ENCODE measurements at places on chromosomes 6 and 20.

- no peak for DNase-seq
Measured at GRCh38 chr6:64000818-64001491, 365.4 kb downstream of the PHF3 start.

DNA sequence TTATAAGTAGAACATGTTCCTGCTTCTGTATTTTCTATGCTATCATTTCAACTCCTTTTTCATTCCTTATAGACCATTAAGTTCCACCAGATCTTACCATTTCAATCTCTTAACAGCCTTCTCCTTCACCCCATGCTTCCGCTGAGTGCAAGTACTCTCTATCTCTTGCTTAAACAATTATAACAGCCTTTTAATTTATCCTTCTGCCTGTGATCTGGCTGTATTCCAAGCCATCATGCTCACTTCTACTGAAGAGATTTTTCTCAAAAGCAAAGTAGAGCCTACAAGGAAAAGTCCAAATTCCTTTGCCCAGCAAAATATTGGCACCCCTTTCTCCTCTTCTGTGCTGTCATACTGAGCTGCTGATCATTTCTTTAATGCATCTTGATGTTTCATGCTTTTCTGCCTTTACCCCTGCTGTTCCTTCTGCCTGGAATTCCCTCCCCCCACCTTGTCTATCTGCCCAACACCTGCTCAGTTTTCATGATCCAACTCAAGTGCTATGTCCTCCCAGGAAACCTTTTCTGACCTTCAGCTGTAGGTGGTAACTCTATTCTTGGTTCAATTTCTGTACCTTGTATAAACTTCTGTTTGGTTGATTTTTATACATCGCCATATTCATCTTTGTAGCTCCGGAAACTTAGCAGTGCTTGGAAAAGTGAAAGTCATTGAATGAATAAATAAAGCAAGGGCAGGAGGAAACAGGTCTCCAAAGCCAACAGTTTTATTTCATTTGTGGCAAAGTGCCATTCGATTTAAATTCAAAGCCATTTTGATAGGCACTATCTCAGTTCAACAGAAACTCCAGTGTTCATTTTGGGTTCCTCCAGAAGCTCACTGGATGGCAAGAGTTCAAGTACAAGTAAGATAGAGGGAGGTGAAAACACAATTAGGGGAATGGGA lies 10.5 kb upstream of the BMP2 start:
- DNase-seq: no peak

- DNase-seq: no peak
Measured at GRCh38 chr6:127298475-127298874, 31.8 kb downstream of the RNF146 start.

- DNase-seq: no peak
Measured at GRCh38 chr6:159017757-159018559, 18.0 kb upstream of the RSPH3 start.

GRCh38 chr6:149410557-149410956 lies 10.5 kb downstream of the SUMO4 start:
- DNase-seq: no peak

- no peak for DNase-seq
Measured at GRCh38 chr20:23118144-23118543, 32.0 kb upstream of the CD93 start.

GRCh38 chr20:36173451-36173933 lies 19.0 kb downstream of the EPB41L1 start:
- no peak for DNase-seq

GRCh38 chr6:51028276-51028675 lies 209.6 kb downstream of the TFAP2B start:
- no peak for DNase-seq

GRCh38 chr20:21161926-21162325 lies 36.0 kb downstream of the KIZ start:
- no peak for DNase-seq

GRCh38 chr6:35161776-35162607 lies 20.9 kb upstream of the TCP11 start:
- no peak for DNase-seq

DNA sequence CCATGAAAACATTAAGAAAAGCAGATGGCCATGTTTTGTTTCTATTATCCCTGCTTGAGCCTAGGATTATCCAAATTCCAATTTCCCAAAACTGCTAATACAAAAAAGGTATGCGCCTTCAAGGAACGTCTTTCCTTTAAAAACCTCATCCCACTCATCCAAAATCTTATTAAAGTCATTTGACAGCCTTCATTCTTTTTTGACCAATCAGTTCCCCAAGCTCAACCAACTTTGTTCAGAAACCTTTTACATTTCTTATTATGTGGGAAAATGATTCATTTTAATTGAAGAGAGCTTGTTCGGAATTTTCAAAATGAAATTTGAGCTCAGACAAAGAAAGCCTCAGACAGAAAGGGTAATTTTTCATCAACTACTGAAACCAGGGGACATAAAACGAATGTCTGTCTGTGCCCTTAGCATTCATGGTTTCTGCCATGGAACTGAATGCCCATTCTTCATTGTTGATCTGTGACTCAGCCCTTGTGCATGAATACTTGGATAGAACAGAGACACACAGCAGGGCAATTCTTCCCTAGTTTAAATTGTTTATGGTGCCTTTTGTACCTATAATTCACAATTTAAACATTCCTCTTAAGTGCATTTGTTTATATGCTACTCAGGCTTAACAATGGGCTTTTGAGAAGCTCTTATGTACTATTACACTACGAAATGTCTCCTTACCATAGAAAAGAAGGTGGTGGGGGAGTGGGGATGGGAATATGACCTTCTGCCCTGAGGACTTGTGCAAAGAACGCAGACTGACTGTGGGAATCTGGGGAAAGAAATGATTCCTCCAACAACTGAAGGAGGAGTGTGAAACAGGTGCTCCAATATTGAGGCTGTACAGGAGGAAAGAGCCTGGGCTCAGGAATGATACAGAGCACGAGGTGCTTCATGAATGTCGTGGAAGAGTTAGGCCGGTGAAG lies 49.8 kb upstream of the ERVFRD-1 start:
- no peak for DNase-seq

DNA sequence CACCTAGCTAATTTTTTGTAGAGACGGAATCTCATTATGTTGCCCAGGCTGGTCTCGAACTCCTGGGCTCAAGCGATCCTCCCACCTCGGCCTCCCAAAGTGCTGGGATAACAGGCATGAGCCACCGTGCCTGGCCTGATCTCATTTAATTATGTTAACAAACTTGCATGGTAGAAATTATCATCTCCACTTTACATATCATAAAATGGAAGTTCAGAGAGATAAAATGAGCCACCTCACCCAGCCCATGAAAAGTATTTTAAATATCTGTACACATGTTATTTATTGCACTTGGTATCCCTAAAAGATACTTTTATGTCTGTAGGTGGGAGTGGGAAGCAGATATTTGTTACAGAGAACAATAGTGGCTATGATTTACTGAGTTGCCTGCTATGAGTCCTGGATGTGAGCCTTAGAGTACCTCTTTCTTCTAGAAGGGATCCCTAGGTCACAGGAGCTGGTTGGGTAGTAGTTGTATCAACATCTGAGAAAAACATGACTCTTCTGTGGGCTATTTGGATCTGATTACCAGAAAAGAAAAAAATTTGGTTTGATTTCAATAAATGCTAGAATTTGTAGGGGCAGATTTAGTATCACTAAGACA lies 52.4 kb upstream of the EIF2S2 start:
- no peak for DNase-seq

DNA sequence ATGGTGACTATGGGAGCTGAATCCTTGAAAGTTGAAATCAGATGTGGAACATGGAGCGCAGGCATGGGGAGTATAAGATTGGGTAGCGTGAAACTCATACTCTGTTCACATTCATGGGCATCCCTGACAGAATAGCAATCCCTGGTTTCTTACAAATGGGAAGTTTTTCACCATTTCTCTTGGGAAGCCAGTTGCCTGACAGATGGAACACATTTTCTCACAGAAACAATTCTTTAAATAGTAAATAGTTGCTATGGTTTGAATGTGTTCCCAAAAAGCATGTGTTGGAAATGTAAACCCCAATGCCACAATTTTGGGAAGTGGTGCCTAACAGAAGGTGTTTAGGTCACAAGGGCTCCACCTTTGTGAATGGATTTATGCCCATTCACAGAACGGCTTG lies 262.8 kb upstream of the HS3ST5 start:
- no peak for DNase-seq

DNA sequence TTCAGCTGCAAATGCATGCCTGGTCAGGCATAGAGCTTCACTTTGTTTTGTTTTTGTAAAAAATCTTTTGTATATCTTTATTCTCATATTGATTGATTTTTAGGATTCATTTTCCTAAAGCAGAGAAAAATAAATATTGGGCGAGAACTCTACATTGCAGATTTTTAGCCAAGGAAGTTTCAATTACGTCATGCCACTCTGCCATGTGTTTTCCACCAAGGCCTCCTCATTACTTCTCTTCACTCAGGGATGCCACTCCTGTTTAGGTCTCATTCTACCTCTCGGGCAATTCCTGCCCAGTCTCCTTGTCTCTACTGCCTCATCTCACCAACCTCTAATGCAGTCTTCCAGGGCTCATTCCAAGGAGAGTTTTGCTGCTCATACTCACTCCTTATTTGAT lies 497.3 kb upstream of the SPTLC3 start:
- no peak for DNase-seq

GRCh38 chr6:144155529-144155928 lies 5.2 kb downstream of the STX11 start:
- no peak for DNase-seq

DNA sequence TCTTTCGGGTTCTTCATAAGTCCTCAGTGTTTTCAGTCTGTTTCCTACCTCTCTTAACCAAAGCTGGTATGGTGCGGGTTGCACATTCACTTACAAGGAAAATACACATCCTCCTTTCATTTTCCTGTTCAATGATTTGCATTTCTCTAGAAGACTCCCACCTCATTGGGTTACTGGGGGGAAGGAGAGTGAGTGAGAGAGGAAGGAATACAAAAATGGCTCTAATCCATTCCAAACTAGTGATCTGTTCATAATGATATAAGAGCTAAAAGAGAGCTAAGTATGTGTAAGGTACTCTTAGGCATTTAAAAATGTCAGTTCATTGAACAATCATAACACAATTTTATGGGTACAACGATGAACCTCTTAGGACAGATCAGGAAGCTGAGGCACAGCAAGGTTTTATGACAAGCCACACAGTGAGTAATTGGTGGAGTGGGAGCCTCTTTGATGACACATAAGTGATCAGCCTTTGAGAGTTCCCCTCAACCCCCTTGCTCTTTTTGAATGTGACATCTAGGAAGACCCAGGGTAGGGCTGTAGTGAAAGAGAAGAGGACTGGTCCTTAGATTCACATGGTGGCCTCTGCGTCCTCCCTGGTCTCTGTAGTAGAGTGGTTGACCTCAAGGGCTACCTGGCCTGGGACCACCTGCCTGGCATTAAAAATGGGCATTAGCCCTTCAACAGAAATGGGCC lies 328.4 kb upstream of the SOX4 start:
- no peak for DNase-seq

- DNase-seq: no peak
Measured at GRCh38 chr6:116412270-116412669, 41.5 kb downstream of the DSE start.

DNA sequence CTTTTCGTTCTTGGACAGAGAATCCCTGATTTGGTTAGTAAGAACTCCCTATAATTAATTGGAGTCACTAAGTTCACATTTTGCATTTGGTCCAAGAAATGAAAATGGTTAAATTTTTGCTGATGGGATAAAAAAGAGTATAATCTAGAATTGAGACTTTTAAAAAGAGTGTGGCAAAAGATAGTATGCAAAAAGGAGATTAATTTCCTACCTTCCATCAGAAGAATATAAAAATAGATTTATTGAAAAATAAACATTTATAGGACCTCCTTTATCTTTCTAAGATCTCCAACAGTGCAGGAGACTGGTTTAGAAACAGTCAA lies 105.5 kb upstream of the EEF1E1 start:
- DNase-seq: no peak

GRCh38 chr6:106084106-106084988 lies 1.8 kb upstream of the PRDM1 start:
- no peak for DNase-seq

GRCh38 chr6:159689001-159689400 lies 4.0 kb downstream of the SOD2 start:
- DNase-seq: no peak

DNA sequence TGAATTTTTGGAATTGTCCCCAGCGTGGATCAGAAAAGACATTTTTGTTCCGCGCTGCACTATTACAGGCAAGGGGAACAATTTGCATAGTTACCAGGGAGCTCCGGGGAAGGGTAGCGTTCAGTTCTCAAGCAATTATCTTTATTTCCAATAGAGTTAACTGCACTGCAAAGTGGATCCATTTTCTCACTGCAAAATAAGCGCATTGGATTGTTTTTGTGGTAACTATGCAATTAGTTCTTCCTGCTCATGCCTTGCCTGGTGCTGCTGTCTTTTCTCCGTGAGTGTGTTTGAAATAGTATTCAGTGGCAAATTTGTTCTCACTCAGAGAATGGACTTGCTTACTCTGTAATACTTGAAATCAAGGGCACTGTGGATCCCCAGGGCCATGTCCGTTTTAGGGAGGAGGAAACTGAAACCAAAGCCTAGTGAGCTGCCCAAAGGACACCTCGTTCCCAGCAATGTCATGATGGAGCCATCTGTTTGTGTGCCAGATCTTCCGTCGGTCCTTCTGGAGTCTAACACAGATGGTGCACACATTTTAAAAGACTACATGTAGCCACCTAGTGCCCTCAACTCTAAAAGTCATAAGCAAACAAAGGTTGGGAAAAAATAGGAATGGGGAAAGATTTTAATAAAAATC lies 7.4 kb upstream of the PCK1 start:
- DNase-seq: no peak

- DNase-seq: no peak
Measured at GRCh38 chr6:38517005-38517404, 122.7 kb downstream of the BTBD9 start.

- DNase-seq: no peak
Measured at GRCh38 chr20:47854687-47855212, 69.5 kb upstream of the SULF2 start.

DNA sequence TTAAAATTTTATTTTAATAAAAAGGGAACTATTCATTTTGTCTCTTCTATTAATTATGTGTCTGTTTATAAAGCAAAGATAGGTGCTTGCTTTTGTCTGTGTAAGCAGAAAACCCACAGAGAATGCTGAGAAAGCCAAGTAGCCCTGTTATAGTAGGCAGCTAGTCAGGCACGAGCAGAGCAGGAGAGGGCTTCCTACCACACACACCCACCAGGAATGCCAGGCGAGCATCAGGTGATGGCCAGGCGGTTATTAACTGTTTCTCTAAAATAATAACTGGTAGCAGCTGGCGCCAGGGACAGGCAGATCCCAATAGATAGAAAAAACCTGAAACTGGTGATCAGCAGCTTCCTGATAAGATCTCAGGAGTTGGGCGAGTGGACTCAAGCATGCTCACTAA lies 15.7 kb downstream of the C6orf15 start:
- no peak for DNase-seq
